CD8-positive, alpha-beta memory T cell (primary cell): ENCODE measurements at places on chromosomes 2 and 18. TPM values are rescaled to one million over a fixed set of nuclear protein-coding genes. Genes with fewer than 3 reads are reported as not detected.

DNA sequence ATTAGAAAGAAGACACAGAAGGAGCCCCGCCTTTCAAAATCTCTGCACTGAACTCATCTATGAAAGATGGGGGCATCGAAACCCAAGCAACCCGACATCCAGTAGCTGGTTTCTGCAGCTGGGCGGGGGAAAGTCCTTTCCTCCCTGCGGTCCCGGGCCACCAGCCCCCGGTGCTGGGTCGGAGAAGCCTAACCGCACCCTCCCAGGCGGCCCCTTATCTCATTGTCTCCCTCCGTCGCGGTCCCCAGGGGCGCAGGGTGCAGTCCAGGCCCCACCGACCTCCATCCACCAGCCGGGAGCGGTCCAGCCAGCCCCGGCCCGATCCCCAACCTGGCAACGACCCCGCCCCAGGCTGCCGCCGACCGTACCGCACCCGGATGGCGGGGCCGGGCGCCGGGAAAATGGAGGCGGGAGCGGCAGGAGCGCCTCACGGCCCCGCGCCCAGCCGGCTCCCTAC, 452 bp downstream of the RAPH1 start:
- peak; percentile 33 for DNase-seq

Gene MAB21L4
- total RNA-seq = not detected

- DNase-seq = no peak
These were observed 25.2 kb downstream of the TMEM18 start for GRCh38 chr2:651951-652373.

Gene ASXL3
- total RNA-seq = not detected

Gene DAW1
- total RNA-seq = not detected

Gene GNLY
- 9.0 TPM for total RNA-seq

Gene PLGLB1
- total RNA-seq = 3.2 TPM

GRCh38 chr2:176784633-176785200, 427.9 kb upstream of the HNRNPA3 start:
- DNase-seq = no peak

DNA sequence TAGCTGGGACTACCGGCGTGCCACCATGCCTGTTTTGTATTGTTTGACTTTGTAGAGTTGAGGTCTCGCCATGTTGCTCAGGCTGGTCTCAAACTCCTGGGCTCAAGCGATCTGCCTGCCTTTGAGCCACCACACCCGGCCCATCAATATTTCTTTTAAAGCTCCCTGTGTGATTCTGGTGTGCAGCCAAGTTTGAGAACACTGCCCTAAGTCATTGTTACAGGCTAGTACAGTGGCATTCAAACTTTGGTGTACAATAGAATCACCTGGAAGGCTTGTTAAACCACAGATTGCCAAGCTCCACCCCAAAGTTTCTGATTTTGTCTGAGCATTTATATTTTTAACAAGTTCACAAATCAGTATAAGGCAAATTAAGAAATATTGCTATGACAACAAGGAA, 99.9 kb downstream of the RBBP8 start:
- no peak for DNase-seq

- DNase-seq = no peak
These were observed 426.7 kb upstream of the MYT1L start for GRCh38 chr2:2757764-2758163.

GRCh38 chr2:127574656-127575055, 39.2 kb downstream of the MYO7B start:
- DNase-seq = no peak

Gene NBEAL1
- 10.1 TPM for total RNA-seq

DNA sequence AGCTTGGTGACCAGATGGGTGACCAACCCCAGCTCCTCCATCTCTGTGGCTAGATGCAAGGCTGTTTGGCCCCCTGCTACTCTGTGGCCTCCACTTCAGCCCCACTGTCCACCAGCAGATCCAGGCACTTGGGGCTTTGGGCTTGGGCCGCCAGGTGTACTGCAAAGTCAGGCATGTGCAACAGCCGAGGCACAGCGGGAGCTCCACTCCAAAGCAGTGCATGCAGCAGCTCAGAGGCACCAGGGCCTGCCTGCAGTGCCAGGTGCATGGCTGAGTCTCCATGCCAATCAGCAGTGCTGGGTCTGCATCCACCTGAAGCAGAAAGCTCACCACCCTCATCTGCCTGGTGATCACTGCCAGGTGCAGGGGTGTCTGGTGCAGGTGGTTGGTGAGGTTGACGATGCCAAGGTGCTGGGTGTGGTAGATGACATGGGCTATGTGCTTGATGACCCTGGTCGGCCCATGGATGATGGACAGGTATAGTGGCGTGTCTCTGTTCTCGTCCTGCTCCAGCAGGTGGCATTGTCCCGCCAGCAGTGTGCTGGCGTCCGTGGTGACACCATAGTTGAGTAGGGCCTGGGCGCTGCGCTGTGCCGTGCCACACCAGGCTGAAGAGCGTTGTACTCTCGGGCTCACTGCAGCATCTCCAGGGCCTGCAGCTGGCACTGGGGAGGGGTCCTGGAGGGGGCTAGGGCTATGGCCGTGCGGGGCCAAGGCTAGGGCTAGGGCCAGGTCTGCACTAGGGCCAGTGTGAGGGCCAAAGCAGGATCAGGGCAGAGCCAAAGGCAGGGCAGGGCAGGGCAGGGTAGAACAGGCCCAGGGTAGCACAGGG, 1.0 kb upstream of the ANKRD62 start:
- no peak for DNase-seq
